ENCODE measurements at places on chromosomes 3 and 15. TPM values are rescaled to one million over a fixed set of nuclear protein-coding genes. Genes with fewer than 3 reads are reported as not detected.
A peak's percentile ranks its signal among the peaks of the same experiment; 100 is the strongest.

DNA sequence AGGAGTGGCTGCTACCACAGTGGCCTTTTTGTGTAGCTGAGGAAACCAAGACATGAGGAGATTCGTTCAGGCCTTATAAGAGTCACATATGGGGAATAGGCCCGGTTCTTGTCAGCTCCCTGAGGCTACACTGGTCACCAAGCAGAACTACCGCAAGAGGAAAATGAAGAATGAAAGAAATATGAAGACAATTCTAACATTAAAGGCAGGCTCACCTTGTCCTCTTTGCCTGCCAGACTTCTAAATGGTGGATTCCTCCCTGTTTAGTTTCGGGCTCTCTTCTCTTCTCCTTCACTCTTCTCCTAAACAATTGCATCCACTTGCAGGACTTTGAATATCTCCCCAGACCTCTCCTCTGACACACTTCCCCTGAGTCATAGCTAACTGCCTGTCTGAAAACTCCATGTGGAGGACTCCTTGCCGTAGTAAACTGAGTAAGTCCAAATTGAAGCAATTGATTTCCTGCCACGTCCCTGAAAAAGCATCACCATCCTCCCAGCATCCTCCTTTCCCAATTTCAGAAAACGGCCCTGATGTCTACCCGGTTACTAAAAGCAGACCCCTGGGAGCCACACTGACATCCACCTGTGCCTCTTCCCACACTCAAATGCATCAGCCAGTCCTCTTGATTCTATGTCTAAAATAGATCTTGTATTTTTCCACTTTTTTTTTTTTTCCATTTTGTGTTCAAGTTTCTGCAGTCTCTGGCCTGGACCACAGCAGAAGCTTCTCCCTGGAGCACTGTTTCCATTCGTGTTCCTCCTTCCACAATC lies 30.3 kb upstream of the VEPH1 start:
- DNase-seq, result no peak

- DNase-seq, result no peak
These were observed 73.6 kb downstream of the OXSM start for GRCh38 chr3:25863416-25863959.

Gene SNX4
- 27.2 TPM for total RNA-seq

Gene GUCA1C
- not detected for total RNA-seq

DNA sequence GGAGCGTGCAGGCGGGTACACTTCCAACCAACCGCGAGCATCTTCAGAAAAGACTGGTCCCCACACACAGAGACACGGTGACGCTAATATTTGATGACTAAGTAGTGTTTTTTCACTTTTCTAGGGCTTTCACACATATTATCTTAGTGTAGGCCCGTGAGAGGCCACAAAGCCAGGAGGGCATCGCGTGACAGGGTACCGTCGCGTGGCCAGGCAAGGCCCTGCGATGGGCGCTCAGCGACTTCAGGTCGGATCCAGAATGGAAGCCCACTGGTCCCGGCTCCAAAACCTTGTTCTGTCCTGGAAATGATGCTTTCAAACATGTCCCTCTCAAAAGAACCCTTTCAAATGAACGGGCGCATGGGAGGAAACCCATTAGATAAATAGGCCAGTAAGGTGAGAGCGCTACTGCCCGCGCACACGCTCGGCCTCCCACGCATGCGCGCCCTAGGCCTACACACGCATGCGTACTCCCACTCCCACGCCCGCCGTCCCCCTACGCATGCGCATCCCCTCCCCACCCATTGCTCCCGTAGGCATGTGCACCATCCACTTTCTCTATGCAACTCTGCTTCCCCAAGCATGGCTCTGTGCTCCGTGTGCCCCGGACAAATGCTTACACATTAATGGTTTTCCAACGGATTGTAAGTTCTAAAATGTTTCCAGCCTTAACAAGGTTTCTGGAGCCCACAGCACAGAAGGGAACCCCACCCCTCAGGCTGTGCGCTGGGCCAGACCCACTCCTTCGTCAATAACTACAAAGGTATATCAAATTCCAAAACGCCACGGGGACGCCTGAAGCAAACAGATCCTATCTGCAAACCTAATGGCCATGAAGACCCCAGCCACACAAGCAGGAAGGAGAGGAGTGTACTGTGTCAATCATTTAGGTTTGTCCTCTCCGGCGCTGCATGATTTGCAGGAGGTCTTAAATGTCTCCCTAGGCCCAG lies 72.1 kb downstream of the OCA2 start:
- no peak for DNase-seq

GRCh38 chr3:161821591-161821990 lies 325.0 kb downstream of the OTOL1 start:
- no peak for DNase-seq

Gene ARHGAP11A
- 61.0 TPM for total RNA-seq

Gene SLC22A14
- 0.20 TPM for total RNA-seq

Gene TMEM212
- not detected for total RNA-seq

Gene STRIT1
- total RNA-seq, result not detected

DNA sequence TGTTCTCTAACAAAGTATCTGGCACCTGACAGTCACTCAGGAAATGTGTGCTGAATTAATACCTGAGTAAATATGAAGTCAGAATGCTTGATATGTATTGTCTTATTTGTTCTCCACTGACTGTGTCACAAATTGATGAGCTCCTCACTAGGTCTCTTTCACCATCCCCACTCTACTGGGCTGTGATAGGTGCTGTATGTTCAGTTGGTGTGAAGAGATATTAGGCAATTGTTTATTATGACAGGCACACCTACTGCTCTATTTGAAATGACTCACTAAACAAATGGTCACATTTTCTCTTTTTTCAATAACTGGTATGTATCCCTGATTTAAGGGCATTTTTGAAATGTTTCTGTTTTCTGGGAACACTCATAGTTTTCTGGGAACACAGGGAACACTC lies 25.2 kb upstream of the CCDC39 start:
- DNase-seq, result no peak

- no peak for DNase-seq
These were observed 24.7 kb downstream of the ARHGAP31 start for GRCh38 chr3:119318876-119319275.

GRCh38 chr15:25870938-25871337 lies 7.8 kb upstream of the ATP10A start:
- no peak for DNase-seq

DNA sequence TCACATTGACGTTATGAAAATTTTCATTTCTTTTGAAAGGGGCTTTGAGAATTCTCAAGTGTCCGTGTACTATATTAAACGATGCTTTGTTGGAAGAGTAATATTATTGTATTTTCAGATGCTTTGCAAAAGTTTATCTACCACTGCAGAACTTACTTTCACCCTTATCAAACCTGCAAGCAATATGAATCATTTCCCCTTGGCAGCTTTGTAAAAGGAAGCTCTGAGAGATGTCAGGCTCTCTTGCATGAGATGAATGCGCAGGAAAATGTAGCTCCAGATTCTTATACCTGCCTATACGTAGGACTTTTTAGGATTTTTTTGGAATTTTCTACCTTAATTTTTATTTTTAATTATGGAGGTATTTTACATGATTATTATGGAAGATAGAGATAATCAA lies 34.5 kb downstream of the GPD1L start:
- DNase-seq, result no peak

DNA sequence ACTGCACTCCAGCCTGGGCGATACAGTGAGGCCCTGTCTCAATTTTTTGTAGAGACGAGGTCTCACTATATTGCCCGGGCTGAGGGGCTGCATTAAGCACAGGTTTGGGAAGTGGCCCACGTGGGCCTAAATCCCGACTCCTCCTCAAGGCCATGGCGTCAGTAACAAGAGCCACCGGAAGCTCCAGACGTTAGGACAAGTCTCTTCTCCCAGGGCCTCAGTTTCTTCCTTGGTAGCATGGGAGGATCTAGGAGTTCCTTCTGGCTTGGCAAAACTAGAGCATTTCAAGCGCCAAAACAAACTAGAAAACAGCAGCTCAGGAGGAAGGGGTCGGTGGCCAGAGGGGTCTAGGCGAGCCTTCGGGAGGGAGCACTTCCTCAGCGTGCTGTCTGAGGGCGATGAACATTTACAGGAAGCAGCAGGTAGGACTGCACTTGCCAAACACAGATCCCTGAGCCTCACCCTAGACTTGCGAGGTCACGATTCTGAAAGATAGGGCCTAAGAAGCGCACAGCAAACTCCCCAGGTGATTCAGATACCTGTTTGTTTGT lies 536 bp downstream of the SNAPC5 start:
- peak; percentile 56 for DNase-seq

Gene NDUFB5
- 116 TPM for total RNA-seq

Gene DPPA2
- total RNA-seq, result 1.6 TPM

Gene KNG1
- total RNA-seq, result not detected

- no peak for DNase-seq
These were observed 211.9 kb downstream of the CBLB start for GRCh38 chr3:105656651-105657504.

Gene SPINT1
- 140 TPM for total RNA-seq

DNA sequence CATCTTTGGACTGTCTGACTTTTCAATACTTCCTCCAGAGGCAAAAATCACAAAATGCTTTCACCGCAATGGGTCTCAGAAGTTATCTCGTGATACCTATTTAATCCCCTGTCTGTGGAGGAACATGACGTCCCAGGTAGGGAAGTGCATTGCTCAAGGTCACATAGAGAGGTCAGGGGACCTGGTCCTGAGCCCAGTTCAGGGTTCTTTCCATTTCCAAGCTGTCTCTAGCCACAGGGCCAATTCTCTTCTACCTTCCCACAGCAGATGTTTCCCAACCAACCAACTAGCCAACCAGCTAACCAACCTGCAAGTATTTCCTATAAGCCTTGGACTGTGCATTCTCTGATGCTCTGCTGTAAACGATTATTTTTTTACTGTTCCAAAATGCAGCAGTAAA lies 122.2 kb upstream of the DLG1 start:
- DNase-seq, result no peak

Gene TMEM108
- total RNA-seq, result 8.8 TPM

Gene MEX3B
- 5.6 TPM for total RNA-seq

DNA sequence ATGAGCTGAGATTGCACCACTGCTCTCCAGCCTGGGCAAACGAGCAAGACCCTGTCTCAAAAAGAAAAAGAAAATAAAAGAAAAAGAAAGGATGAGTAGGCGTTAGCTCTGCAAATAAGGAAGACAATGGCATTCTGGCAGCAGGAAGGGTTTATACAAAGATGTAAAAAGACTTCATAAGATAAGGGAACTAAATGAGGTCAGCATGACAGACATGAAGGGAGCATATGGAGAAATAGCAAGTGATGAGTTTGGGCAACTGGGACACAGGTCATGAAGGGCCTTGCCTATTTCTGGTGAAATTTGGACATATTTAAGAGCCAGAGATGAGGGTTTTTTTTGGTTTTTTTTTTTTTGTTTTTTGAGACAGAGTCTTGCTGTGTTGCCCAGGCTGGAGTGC lies 24.5 kb downstream of the TMEM266 start:
- no peak for DNase-seq

Gene CHD2
- 122 TPM for total RNA-seq

- no peak for DNase-seq
These were observed 83.8 kb upstream of the ROPN1 start for GRCh38 chr3:124075753-124076152.

Gene IL5RA
- not detected for total RNA-seq

- no peak for DNase-seq
These were observed 112.4 kb downstream of the FRMD5 start for GRCh38 chr15:44082558-44083157.

- no peak for DNase-seq
These were observed 43.8 kb upstream of the B3GALNT1 start for GRCh38 chr3:161148832-161149475.

GRCh38 chr3:15099364-15100098 lies 583 bp upstream of the RBSN start:
- DNase-seq, result no peak

Gene GOLGA8Q
- not detected for total RNA-seq

- DNase-seq, result no peak
These were observed 196.3 kb downstream of the OCA2 start for GRCh38 chr15:27902680-27903385.

DNA sequence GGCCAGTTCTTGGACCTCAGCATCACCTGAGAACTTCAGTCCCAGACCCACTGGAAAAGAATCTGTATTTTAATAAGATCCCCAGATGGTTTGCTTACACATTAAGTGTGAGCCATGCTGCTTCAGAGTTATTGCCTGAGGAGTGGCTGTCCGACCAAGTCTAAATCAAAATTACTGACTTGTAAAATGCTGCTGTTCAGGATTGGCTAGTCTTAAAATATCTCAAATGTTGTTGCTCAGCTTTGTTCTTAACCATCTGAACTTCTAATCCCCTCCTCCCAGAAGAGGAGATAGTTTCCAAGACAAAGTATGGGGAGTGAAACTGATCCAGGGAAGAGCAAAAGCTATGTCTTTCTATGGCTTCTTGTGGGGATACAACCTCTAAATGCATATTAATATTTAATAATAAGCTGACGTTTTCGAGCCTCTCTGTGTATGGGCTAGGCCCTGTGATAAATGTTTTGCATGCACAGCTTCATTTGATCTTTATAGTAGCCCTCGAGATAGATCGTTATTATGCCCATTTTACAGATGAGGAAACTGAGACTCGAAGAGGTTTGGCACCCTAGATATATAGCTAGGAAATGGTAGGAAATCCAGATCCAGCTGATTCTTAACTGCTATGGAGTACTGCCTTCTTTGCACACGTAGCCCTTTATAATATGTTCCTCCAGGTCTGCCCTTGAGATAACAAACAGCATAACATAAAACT lies 52.2 kb downstream of the DNASE1L3 start:
- no peak for DNase-seq

DNA sequence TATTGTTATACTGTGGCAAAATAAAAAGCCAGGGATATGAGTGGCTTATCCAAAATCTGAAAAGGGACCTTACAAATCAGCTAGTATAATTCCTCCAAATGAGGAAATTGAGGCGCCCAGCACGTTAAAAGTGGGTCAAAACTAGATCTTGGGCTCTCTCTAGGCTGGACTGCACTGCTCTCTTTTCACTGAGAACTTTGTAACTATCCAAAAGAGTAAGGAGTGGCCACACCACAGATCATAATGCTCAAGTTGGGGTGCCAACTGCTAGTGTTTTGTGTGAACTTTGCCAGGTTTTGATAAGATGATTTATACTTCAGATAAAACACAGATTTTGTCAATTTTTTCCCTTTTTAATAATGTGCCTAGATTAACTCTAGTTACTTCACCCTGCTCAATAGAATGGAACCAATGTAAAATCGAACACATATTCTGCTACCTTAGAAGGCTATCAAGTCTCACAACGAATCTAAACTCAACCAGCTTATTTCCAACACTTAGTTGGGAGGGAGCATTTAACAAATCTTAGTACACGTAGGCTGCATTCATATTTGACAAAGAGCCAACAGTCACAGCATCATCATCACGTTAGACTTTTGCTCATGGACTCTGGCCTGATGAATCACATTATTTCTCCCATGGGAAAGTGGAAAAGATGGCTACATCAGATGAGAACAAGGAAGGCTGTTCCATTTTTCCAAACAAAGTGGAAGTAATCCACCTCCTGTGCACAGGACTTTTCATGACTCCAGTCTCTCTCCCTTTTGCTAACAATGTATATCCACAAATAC lies 64.4 kb downstream of the ABI3BP start:
- no peak for DNase-seq

Gene ZNF80
- total RNA-seq, result not detected

DNA sequence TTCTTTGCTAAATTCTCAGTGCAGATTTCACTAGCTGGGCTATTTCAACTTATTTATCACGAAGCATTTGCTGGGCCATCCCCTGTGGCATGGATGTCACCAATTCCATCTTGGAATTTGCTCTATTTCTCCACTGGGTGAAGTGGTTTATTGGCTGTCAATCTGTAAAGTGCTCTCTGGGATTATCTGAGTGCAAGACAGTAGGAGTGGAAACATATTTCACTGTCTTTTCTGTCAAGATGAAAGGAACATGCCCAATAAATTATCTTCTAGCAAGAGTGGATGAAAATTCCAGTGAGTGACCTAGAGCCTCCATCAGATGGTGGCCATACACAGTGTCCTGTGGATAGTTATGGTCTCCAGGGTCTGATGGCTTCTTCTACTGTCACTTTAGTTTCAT lies 25.1 kb upstream of the CTDSPL start:
- no peak for DNase-seq
